ENCODE measurements at places on chromosomes 16 and 17.

GRCh38 chr16:79628501-79628975 lies 28.0 kb upstream of the MAF start:
- DNase-seq: no peak

GRCh38 chr16:48535831-48536613 lies 74.0 kb downstream of the N4BP1 start:
- peak; percentile 94 for DNase-seq

GRCh38 chr16:86085161-86085611 lies 186.2 kb downstream of the IRF8 start:
- DNase-seq: no peak

DNA sequence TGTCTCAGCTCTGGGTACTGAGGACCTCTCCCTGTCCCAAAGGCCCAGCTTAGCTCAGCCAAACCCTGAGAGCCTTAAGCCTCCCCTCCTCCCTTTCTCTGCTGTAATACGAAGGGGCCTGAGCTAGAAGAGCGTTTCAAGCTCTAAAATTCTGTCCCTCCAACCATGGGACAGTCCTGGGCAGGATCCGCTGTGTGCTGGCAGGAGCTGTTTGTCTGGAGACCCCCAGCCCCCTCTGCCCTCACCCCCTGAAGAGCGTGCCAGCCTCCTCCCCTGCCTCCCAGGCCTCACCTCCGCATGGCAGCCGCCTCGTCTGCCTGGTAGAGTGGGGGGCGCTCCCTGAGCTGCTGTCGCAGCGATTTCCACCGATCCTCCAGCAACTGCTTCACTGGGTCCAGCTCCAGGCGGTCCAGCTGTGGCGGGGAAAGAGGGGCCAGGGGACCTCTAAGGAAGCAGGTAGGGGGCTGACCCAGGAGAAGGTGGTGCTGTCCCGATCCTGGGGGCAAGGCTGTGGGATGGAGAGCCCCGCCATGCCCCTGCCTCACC lies 14.7 kb downstream of the UBALD2 start:
- no peak for DNase-seq

DNA sequence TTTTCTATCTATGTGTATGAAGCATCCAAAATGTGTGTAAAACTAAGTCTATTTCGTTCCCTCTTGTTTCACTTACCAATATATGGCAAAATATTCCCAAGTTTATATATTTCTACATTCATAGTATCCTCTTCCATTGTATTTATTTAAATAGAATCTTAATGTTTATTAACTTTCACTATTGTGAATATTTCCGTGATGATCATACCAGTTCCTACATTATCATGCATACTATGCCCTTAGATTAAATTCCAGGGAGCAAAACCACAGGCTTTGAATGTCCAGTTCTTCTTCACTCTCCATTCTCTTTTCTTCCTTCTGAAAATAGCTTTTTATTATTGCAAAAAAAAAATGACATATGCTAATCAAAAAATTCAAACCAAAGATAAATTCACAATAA lies 4.0 kb downstream of the MAP2K6 start:
- no peak for DNase-seq

GRCh38 chr16:8183176-8184099 lies 406.9 kb downstream of the TMEM114 start:
- no peak for DNase-seq

DNA sequence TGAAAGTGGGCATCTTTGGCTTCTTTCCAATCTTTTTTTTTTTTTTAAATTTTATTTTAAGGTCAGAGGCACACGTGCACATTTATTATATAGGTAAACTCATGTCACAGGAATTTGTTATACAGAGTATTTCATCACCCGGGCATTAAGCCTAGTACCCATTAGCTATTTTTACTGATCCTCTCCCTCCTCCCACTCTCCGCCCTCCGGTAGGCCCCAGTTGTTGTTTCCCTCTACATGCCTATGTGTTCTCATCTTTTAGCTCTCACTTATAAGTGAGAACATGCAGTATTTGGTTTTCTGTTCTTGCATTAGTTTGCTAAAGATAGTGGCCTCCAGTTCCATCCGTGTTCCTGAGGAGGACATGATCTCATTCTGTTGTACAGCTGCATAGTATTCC lies 108.5 kb downstream of the CYB561 start:
- no peak for DNase-seq

- DNase-seq: no peak
These were observed 23.8 kb downstream of the LCMT1 start for GRCh38 chr16:25135254-25135878.

DNA sequence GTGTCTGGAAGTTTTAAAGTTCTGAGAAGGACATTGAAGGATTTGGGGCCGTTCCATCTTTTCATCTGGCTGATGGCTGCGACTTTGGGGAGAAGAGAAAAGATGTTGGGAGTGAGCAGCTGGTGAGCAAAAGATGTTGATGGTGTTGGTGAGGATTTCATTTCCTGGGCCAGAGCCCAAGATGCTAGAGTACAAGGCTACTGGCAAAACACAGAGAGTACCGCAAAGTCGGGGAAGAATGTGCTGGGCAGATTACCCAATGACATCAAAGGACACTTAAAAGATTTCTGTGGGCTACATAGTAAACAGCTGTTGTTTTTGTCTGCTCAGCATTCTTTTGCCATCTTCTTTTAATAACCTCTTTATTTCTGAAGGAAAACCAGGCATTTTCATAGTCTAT lies 49.4 kb upstream of the GAS7 start:
- no peak for DNase-seq

- DNase-seq: no peak
These were observed 327.6 kb downstream of the CDH13 start for GRCh38 chr16:82954224-82954929.

GRCh38 chr17:20267459-20267842 lies 199.9 kb downstream of the LGALS9B start:
- peak; percentile 57 for DNase-seq

DNA sequence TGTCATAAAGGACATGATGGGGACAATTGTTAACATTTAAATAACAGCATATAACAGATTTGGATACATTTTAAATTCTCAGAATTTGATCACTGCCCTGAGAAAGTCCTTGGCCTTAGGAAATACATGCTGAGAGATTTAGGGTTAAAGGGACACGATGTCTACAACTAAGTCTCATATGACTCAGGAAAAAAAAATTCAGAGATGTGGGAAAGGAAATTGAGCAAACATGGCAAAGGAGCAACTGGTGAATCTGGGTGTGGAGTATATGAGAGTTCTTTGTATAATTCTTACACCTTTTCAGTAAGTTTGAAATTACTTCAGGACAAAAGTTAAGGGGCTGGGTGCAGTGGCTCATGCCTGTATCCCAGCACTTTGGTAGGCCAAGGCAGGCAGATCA lies 18.2 kb downstream of the MPP3 start:
- DNase-seq: peak; percentile 68

DNA sequence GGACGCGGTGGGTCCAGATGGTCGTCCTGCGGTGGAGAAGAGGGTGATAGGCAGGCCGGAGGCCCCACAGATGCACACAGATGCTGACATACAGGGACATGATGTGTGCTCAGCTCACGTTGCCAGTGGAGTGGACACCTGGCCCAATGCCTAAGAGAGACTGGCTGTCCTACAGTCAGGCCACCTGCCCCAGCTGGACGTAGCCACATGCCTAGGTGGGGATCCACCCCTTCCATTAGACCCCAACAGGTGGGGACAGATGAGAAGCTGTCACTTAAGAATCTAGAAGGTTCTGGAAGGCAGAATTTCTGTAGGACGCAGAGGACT lies 117.6 kb upstream of the ZNF750 start:
- DNase-seq: no peak

DNA sequence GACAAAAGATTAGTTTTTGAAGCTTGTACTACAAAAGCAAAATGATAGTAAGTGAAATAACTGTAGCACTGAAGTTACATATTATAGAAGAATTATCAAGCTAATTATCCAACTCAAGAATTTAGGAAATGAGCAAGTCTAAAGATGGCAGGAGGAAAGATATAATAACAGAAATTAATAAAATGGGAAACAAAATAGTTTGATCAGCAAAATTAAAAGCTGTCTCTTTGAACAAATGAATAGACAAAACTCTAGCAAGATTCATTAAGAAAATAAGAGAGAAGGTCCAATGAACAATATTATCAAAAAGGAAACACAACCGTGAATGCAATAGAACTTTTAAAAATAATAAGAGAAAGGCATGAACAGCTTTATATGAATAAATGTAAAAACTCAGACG lies 224.3 kb upstream of the IRX5 start:
- DNase-seq: no peak

- DNase-seq: peak; percentile 65
These were observed 56.6 kb upstream of the GSE1 start for GRCh38 chr16:85556456-85557082.

DNA sequence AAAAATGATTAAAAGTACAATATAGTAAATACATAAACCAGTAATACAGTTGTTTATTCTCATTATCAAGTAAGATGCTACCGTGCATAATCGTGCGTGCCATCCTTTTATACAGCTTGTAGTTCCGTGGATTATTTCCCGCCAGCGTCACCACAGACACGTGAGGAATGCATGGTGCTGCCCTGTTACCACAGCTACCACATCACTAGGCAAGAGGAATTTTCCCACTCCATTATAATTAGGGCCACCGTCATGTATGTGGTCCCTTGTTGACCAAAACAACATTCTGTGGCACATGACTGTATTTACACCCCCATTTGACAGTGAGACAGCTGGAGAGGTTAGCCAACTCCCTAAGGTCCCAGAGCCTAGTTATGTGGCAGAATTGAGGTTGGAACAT lies 30.5 kb upstream of the LGALS9 start:
- DNase-seq: no peak

DNA sequence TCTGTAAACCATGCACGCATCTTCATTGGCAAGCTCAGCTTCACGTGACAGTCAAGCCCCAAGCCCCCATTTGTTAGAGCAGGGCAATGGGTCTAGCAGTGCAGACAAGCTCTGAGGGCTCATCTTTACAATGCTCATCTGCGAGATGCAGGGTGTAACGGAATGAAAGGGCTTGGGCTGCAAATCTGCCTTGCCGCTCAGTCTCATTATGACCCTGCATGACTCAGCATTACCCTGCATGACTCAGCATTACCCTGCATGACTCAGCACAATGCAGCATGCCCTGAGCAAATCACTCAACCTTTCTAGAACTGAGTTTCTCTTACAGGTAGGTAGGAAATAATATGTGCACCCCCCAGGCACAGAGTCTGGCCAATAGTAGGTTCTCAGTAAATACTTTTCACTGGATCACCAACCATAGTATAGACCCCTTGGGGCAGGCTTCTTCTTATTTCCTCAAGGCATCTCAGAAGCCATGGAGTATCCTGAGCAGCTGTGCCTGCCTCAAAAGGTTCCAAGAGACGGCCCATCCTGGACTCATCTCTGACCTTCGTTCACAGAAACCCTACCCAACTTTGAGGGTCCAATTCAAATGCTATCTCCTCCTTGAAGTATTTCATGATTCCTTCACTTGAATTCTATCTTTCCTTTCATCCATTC lies 391.3 kb upstream of the CDH5 start:
- DNase-seq: peak; percentile 1

- DNase-seq: peak; percentile 89
These were observed 264.2 kb downstream of the SEC14L1 start for GRCh38 chr17:77404812-77405581.

DNA sequence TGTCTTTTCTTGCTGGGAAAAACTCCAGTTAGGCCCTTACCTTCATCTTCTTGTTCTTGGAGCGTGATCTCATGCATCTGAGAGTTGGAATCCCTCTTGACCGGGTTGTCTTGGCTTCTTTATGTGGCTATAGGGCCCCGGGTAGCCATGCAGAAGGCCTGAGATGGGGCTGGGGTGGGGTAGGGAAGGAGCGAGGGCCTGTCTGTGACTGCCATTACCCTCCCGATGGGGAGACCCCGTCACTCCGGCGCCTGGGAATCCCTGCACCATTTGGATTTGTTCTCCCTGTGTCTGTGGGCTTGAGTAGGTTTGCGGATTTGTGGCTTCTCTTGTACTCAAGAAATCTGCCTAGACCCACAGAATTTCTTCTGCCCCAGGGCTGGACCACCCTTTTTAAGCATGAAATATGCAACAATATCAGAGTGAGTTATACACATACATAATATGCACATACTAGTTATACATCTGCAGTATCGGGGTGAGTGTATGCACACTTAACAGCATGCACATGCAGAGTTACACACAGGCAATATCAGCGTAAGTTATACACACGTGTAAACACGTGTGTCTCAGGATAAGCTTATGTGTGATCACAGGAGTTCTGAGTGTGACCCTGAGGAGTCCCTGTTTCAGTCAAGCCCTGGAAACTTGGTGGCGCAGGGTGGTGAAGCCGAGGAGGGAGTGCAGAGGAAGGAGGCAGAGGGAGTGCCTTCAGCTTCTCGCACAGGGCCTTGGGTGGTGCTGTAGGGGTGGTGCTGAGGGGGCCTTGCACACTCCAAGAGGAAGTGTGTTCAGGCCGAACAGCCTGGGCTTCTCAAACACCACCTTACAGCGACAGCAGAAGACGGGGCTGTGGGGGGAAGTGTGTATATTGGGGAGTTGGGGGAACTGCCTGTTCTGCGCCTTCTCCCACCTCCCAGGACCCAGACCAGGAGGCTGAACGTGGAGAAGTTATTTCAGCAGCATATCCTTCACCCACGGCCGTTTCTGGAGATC lies 18.5 kb downstream of the CCDC42 start:
- DNase-seq: no peak

GRCh38 chr17:49551221-49552069 lies 24.2 kb upstream of the NXPH3 start:
- no peak for DNase-seq

GRCh38 chr17:62611292-62611691 lies 16.2 kb upstream of the MRC2 start:
- DNase-seq: peak; percentile 59

- DNase-seq: no peak
These were observed 3.0 kb downstream of the SLC5A10 start for GRCh38 chr17:18955009-18955408.

DNA sequence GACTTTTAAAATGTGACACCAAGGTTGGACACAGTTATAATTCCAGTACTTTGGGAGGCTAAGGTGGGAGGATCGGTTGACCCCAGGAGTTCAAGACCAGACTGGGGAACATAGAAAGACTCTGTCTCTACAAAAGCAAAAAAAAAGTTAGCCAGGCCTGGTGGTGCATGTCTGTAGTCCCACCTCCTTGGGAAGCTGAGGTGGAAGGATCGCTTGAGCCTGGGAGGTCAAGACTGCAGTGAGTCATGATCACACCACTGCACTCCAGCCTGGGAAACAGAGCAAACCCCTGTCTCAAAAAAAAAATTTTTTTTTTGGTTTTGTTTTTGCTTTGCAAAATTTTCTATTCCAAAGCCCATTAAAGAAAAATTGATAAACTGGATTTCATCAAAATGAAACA lies 281.4 kb downstream of the BCAS3 start:
- peak; percentile 17 for DNase-seq

GRCh38 chr16:4321286-4322120 lies 5.6 kb downstream of the GLIS2 start:
- no peak for DNase-seq

Measured in suppressor macrophage treated with lipopolysaccharide for 1 hour (primary cell).